Left lung (tissue), 14 donors: ENCODE measurements at places on chromosomes 6 and 20. TPM values are rescaled to one million over a fixed set of nuclear protein-coding genes. Genes with fewer than 3 reads are reported as not detected.
A peak's percentile ranks its signal among the peaks of the same experiment; 100 is the strongest.

GRCh38 chr6:130752267-130752666, 74.9 kb upstream of the SMLR1 start:
- DNase-seq = no peak
- H3K36me3 ChIP-seq = no peaks in the 10 kb centered on the region
- H3K4me1 ChIP-seq = no peaks in the 10 kb centered on the region
- no peak overlapping the region for H3K4me3 ChIP-seq
- no peak overlapping the region for H3K27ac ChIP-seq

GRCh38 chr6:168783720-168784119, 342.7 kb downstream of the SMOC2 start:
- DNase-seq = no peak
- peaks cover 10% of the 10 kb centered on the region for H3K27me3 ChIP-seq
- no peaks in the 10 kb centered on the region for H3K36me3 ChIP-seq
- no peaks in the 10 kb centered on the region for H3K4me1 ChIP-seq
- H3K27ac ChIP-seq = no peak overlapping the region
- H3K4me3 ChIP-seq = no peak overlapping the region

BANF2 gene
- polyA plus RNA-seq = not detected

- H3K36me3 ChIP-seq = no peaks in the 10 kb centered on the region
- peak overlapping the region; percentile 84 for H3K4me3 ChIP-seq
- no peak overlapping the region for H3K27ac ChIP-seq
These were observed 2.6 kb downstream of the DSE start for GRCh38 chr6:116373300-116373699.

DNA sequence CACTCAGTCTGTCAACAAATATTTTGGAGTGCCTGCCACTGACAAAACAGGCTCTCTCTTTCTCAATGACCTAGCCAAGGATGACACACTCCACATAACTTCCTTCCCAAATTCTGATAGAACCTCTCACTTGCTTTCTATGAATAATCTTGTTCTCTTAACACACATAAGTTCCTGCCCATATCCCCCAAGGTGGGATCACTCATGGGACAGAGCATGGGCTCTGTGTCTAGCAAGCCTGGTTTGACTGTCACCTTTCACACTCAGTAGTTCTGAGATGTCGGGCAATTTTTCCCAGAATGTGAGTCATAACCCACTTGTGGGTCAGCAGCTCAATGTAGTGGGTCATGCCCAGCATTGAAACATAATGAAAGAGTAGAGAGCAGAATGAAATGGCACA, 78.1 kb downstream of the LRFN2 start:
- no peak overlapping the region for H3K4me3 ChIP-seq
- no peaks in the 10 kb centered on the region for H3K4me1 ChIP-seq
- no peak overlapping the region for H3K27ac ChIP-seq
- no peaks in the 10 kb centered on the region for H3K36me3 ChIP-seq
- no peak for DNase-seq
- no peaks in the 10 kb centered on the region for H3K27me3 ChIP-seq

GRCh38 chr20:44959638-44960102, 527 bp downstream of the TOMM34 start:
- DNase-seq = peak; percentile 33
- H3K36me3 ChIP-seq = peaks cover 23% of the 10 kb centered on the region
- H3K4me3 ChIP-seq = peak overlapping the region; percentile 72
- H3K27me3 ChIP-seq = no peaks in the 10 kb centered on the region

- no peaks in the 10 kb centered on the region for H3K36me3 ChIP-seq
- no peak overlapping the region for H3K4me3 ChIP-seq
- H3K4me1 ChIP-seq = no peaks in the 10 kb centered on the region
- no peak for DNase-seq
- no peaks in the 10 kb centered on the region for H3K27me3 ChIP-seq
These were observed 193.1 kb upstream of the ARG1 start for GRCh38 chr6:131379948-131380347.

DNA sequence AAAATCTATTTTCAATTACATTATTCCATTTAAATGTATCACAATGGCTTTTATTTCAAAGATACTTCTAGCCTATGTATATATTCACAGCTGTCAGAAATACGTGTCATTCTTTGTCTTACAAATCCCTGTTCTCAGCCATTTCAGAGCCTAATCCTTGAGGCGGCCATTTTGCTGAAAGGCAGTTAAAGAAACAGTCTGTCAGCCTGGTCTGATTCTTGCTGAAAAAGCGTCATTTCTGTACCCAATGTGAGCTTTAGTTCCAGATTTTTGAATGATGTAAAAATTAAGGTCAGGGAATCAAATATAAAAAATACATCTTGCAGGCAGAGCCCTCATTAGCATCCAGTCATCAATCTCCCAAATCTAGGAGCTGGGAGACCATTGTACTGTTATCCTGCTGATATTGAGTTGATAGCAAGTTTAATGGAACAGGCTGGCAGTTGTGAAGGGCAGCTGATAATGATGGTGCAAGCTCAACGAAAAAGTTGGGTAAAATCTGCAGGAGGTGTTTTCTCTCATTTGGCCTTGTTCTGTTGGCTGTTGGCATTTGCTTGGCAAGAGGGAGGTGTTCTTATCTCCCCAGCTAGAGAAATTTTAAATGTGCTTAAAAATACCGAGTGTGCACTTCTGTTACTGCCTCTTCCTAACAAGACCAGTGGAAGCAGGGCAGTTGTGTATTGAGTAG, 314.8 kb downstream of the SOX4 start:
- no peak overlapping the region for H3K4me3 ChIP-seq
- no peaks in the 10 kb centered on the region for H3K4me1 ChIP-seq
- no peak for DNase-seq
- H3K36me3 ChIP-seq = no peaks in the 10 kb centered on the region

- H3K27ac ChIP-seq = no peak overlapping the region
- DNase-seq = no peak
- no peak overlapping the region for H3K4me3 ChIP-seq
- H3K27me3 ChIP-seq = no peaks in the 10 kb centered on the region
- H3K36me3 ChIP-seq = peaks cover 13% of the 10 kb centered on the region
These were observed 111.4 kb upstream of the EMILIN3 start for GRCh38 chr20:41478026-41478425.

UTRN gene
- polyA plus RNA-seq = 197 TPM

COX4I2 gene
- polyA plus RNA-seq = 24.5 TPM

BPIFB1 gene
- 0.15 TPM for polyA plus RNA-seq
